ENCODE measurements at places on chromosomes 6 and 20. TPM values are rescaled to one million over a fixed set of nuclear protein-coding genes. Genes with fewer than 3 reads are reported as not detected.

GRCh38 chr20:549722-550496 is 6.3 kb upstream of the CSNK2A1 start:
- no peak overlapping the region for H3K4me3 ChIP-seq
- H3K36me3 ChIP-seq, result no peaks in the 10 kb centered on the region
- no peaks in the 10 kb centered on the region for H3K4me1 ChIP-seq
- no peaks in the 10 kb centered on the region for H3K27me3 ChIP-seq

DNA sequence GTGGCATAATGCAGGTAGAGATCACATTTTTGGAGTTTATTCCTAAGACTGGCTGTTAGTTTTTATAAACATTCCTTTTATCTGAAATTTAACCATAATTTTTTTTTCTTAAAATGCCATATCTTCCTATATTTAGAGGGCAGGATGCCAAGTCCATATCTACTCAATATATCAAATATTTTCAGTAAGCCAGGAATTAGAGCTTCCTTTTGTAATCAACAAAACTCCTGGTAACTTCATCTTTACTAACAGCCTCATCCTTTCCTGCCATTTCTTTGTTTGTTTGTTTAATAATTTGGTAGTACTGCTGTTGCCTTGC is 136.3 kb downstream of the OLIG3 start:
- DNase-seq, result no peak
- H3K27me3 ChIP-seq, result no peaks in the 10 kb centered on the region
- H3K4me1 ChIP-seq, result no peaks in the 10 kb centered on the region
- no peak overlapping the region for H3K27ac ChIP-seq
- H3K4me3 ChIP-seq, result no peak overlapping the region

Gene APOBEC2
- 0.71 TPM for total RNA-seq

Gene UNC5CL
- total RNA-seq, result 1.8 TPM

DNA sequence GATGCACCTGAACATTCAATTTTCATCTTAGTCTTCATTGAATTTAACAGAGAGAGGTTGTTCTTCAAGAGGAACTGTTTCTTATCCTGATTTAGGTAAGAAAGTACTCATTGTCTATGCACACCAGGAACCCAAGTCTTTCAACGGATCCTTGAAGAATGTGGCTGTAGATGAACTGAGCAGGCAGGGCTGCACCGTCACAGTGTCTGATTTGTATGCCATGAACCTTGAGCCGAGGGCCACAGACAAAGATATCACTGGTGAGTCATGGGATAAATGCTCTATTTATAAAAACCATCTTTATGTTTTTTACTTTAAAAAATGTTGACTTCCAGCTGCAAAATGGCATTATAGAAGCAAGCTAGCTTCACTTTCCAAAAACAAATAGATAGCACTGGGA is 10.2 kb downstream of the NQO2 start:
- H3K4me3 ChIP-seq, result no peak overlapping the region
- no peak for DNase-seq
- H3K27me3 ChIP-seq, result no peaks in the 10 kb centered on the region
- no peaks in the 10 kb centered on the region for H3K4me1 ChIP-seq

- no peak overlapping the region for H3K4me3 ChIP-seq
- H3K4me1 ChIP-seq, result peaks cover 19% of the 10 kb centered on the region
- peaks cover 4% of the 10 kb centered on the region for H3K27me3 ChIP-seq
Measured at GRCh38 chr6:136547336-136547735, 2.9 kb downstream of the MAP7 start.

- no peak overlapping the region for H3K4me3 ChIP-seq
- H3K27me3 ChIP-seq, result peaks cover 24% of the 10 kb centered on the region
- DNase-seq, result no peak
- no peak overlapping the region for H3K27ac ChIP-seq
- H3K36me3 ChIP-seq, result no peaks in the 10 kb centered on the region
Measured at GRCh38 chr20:1875762-1876161, 19.4 kb upstream of the SIRPA start.

Gene ZNF311
- 1.4 TPM for total RNA-seq

GRCh38 chr20:44104798-44105517 is 82.0 kb downstream of the JPH2 start:
- H3K36me3 ChIP-seq, result no peaks in the 10 kb centered on the region
- no peak overlapping the region for H3K27ac ChIP-seq
- no peaks in the 10 kb centered on the region for H3K27me3 ChIP-seq
- no peaks in the 10 kb centered on the region for H3K4me1 ChIP-seq
- H3K4me3 ChIP-seq, result no peak overlapping the region

All from sigmoid colon (tissue), 7 donors.